ENCODE measurements at places on chromosomes 13 and 19. TPM values are rescaled to one million over a fixed set of nuclear protein-coding genes. Genes with fewer than 3 reads are reported as not detected.

GRCh38 chr19:5827891-5828660 is 11.4 kb downstream of the FUT6 start:
- peaks cover 18% of the 10 kb centered on the region for H3K4me1 ChIP-seq
- H3K27ac ChIP-seq, result peak overlapping the region; percentile 81

UBE2L5 gene
- polyA plus RNA-seq, result not detected

DNA sequence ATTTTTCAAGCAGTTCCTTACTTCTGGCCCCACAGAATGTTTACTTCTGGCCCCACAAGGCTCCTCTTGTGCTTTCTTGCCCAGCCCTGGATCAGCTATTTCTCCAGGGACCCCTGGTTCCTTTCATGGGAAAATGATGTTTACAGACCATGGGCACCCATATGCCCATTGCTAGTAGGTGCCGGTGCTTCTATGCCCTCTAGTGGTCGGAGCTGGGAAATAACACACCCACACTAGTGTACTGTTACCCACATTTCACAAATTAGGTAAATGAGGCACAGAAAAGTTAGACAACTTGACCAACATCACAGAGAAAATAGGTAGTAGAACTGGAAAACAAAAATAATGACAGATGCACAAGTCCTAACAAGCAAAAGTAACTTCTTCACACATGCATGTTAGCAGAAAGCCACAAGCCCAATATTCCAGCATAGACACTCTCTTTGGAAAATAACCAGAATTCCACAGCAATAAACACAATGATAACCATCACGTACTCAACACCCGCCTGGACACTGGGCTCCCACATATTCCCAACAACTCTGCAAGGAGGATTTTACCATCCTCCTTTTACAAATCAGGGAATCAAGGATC is 1.3 kb upstream of the CEACAM6 start:
- no peaks in the 10 kb centered on the region for H3K36me3 ChIP-seq
- H3K27me3 ChIP-seq, result no peaks in the 10 kb centered on the region
- no peaks in the 10 kb centered on the region for H3K4me1 ChIP-seq

GRCh38 chr13:45846681-45847080 is 4.9 kb downstream of the SIAH3 start:
- H3K36me3 ChIP-seq, result no peaks in the 10 kb centered on the region
- no peak overlapping the region for H3K4me3 ChIP-seq
- H3K27me3 ChIP-seq, result no peaks in the 10 kb centered on the region
- peaks cover 15% of the 10 kb centered on the region for H3K4me1 ChIP-seq

- no peak overlapping the region for H3K4me3 ChIP-seq
- no peak for DNase-seq
- H3K36me3 ChIP-seq, result no peaks in the 10 kb centered on the region
- no peaks in the 10 kb centered on the region for H3K27me3 ChIP-seq
Observed at GRCh38 chr19:31497709-31498108, 148.5 kb upstream of the TSHZ3 start.
